ENCODE measurements at places on chromosomes 7 and 10.

DNA sequence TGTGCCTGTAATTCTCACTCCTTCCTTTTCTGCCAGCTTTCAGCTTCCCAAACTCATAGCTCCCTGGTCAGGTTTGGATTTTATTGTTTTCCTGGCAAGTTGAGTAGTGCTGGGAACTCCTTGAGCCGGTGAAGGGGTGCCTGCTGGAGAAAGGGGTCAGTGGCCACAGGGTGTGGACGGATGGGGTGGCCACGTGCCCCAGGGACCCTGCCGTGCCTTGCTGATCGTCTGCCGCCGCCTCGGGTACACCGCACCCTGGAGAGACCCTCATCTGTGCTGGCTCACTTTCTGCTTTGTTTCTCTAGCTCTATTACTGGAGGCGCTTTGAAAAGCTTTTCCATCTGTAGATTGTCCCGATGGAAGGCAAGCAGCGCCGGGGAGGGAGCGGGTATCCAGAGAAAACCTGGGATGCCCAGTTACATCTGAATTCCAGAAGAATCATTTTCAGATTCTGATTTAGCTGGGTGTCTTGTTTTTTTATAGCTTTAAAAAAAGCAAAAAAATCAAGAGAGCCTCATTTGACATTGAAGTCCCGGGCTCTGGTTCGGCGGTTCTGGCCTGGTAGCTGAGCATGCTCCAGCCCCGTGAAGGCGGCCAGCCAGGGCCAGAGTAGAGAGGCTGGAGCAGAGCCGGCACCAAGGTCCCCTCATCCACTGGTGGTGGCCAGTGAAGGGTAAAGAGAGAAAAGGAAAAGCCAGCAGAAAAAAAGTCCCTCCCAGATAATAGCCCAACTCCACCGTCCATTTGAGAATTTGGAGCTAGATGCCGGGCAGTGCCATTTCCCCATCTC is 510.9 kb upstream of the FOXK1 start:
- no peak for DNase-seq

DNA sequence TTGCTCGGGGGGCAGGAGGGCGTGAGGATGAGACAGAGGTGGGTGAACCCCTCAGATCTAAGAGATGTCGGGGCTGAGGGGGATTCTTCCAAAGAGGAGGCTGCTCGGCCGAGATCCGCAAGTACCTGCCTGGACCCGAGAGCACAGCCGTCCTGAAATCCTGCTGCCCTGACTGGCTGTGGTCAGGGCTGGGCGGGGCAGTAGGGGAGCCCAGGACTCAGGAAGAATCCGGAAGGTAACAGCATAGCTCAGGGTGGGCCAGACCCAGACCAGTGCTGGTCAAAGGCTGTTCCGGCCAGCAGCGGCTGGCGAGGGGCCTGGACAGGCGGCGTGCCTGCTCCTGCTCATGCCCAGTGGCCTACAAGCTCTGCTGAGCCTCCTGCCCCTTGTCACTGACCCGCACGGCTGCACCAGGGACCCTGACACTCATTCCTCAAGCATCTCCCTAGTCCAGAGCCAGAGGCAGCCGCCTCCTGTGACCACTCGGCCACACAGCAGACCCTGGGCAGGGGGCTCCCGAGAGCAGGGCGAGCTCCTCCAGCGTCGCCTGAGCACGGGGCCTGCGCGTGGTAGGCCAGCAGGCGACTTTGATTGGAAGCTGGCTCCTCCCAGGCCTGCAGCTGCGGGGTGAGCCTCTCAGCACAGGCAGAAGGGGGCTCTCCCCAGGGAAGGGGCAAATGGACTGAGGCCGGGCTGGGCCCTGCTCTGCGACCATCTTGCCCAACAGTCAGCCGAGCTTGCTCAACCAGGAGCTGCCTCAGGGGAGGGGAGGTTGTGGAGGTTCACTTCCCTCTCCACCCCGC is 3.1 kb upstream of the ADAP1 start:
- DNase-seq, result no peak

GRCh38 chr10:29532256-29532878 is 102.4 kb downstream of the SVIL start:
- DNase-seq, result no peak

DNA sequence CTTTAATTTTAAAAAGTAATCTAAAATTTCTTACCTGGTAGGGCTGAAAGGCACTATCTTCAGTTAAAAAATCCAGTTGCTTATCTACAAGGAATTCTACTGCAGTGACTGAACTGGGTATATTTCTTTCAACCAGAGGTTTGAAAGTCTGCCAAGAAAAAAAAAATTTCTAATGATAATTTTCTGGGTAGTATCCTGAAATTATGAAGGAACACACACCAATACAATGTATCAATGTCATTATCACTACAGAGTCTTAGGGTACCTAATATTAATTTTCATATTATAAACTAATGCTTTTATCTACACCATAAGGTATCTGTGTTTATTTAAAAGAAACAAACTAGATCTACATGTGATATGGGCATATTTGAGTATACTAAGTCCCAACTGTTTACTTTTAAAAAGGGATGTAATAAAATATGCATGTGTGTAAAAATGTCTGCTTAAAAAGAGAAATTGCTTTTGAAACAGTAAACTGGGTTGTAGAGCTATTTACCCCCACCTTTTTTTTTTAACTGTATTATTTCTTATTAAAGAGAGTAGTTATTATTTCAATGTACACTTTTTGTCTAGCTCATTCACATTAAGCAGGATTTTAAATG is 131.6 kb downstream of the NRBF2 start:
- no peak for DNase-seq

- no peak for DNase-seq
Measured at GRCh38 chr10:6114805-6115341, 26.0 kb downstream of the RBM17 start.

GRCh38 chr10:126135941-126136595 is 239.7 kb downstream of the FANK1 start:
- no peak for DNase-seq

- DNase-seq, result no peak
Measured at GRCh38 chr7:6227294-6227846, 45.1 kb downstream of the CYTH3 start.

GRCh38 chr7:152459724-152460251 is 24.0 kb upstream of the KMT2C start:
- DNase-seq, result no peak

DNA sequence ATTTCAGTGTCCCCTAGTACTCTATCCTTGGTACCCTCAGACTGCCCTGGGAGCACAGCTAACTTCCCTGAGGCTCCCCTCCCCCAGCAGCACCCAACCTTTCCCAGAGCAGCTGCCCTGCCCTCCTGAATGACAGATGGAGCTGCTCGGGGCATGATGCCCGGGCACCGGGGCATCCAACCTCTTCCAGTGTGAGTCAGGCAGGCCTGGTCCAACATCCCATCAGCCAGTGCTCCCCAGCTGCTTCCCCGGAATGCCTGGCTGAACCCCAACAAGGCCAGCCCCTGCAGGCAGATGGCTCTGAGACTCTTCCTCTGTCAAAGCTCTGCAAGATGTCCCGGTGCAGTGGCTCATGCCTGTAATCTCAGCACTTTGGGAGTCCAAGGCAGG is 11.9 kb upstream of the TSPAN15 start:
- no peak for DNase-seq

DNA sequence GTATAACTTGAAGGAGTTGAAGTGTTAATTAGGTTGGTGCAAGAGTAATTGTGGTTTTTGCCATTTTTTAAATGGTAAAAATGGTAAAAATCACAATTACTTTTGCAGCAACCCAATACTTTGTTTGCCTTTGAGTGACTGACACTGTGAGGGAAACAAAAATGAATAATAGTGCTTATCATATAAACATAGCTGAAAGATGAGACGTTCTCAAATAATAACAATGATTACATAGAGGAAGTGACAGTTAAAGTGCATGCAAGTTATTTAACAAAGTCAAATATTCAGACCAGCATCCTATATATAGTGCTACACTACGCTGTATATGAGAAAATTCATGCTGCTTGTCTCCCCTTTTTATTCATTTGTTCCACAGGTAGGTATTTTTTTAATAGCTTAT is 4.7 kb upstream of the HBP1 start:
- DNase-seq, result no peak

- DNase-seq, result no peak
Measured at GRCh38 chr7:136807598-136807997, 60.9 kb upstream of the CHRM2 start.

DNA sequence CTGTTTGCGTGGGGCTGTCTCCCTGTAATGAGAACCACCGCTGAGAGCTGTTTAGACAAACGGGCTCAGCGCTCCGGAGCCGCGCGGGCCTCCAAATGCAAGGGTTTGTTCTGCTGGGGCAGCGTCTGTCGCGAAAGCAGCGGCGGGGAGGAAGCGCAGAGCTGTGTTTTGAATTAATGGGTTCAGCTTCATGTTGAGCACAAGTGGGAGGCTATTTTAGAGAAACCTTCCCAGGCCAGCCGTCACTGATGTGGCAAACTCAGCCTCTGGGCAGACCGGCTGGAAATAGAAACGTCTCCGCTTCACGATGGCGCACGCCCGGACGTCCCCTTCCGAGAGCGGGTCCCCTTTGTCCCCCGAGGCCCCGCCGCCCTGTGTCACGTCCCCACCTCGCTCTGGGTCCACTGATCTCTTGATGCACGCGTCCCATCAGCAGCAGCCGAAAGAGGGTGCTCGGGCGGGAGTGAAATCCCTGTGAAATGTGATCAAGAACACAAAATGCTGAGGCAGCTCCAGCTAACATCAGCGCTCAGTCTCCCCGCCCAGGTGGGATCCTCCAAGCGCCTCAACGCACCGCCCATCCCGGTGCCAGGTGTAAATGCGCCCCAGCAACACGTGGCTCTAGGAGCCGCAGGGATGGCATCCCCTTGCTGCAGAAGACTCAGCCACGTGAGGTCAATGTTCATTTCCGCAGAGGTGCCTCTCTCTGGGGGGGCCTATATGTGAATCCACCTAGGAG is 44.9 kb downstream of the BAMBI start:
- no peak for DNase-seq

DNA sequence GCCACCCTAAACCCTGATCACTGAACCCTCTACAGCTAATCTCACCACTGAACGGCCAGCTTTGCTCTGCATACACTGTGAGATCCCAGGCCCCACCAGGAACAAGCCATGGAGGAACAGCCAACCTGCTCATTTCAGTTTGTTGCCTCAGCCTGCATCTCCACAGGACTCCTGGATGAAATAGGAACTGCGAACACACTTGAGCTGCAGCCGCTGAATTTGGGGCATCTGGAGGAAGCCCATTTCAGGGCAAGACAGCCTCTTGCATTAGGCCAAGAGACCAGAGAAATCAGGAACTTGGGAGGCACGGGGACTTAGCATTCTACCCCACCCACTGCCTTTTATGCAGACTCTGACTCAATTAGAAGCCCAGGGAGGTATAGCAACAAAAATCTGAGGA is 14.5 kb upstream of the EGR2 start:
- no peak for DNase-seq

DNA sequence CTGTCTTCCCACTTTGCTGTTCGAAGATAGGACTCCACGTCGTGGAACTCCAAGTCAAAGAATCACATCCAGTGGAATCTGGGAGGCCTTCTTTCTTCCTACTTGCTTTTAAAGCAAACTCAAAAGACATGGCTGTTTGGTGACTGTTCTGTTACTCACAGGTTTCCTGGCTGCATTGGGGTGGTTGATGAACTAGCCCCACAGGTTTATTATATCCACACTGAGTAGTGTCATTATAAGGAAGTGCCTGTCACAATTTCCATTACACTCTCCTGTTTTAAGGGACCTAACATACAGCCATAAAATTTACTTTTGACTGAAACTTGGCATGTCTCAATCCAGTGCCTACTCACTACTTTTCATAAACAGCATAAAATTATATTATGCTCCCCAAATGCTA is 287.3 kb upstream of the SP4 start:
- no peak for DNase-seq

DNA sequence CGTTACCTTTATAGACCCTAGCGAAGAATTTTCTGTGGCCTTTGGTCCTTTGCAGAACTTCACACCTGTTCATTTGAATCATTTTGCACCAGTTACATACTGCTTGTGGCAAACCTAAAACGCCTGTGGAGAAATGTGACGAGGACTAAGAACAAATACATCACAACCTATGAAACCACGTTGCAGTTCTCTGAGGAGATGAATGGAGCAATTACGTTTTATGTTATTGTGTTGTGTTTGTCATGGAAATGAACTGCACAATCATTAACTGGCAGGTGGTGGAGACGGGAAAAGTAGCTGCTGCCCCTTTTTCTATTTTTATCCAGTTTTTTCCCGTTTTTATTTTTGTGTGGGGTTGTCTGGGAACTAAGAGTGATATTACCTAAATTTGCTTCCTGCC is 505.5 kb downstream of the SDK1 start:
- no peak for DNase-seq
